ENCODE measurements at places on chromosomes 3 and 15.

DNA sequence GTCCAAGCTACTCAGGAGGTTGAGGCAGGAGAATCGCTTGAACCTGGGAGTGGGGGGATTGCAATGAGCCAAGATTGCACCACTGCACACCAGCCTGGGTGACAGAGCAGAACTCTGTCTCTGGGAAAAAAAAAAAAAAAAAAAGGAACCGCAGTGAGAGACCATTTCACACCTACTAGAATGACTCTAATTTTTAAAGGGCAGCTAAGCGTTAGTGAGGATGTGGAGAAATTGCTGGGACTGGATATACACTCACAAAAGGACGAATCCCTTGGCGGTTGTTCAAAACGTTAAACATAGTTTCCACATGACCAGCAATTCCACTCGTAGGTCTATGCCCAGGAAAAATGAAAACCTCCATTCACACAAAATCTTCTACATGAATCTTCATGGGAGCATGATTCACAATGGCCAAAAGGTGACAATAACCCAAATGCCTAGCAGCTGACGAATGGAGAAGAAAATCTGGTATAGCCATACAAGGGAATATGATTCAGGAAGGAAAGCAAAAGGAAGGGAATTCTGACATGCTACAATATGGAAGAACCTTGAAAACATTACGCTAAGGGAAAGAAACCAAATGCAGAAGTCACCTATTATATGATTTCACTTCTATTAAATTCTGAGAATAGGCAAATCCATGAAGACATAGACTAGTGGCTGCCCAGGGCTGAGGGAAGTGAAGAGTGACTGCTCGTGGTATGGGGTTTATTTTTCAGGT, 127.0 kb downstream of the CHSY1 start:
- no peaks in the 10 kb centered on the region for H3K36me3 ChIP-seq
- no peak overlapping the region for H3K4me3 ChIP-seq
- DNase-seq: no peak
- no peak overlapping the region for H3K27ac ChIP-seq
- H3K4me1 ChIP-seq: 0 out of 2 replicates have a peak, but pooled peaks cover 2% of the 10 kb centered on the region

DNA sequence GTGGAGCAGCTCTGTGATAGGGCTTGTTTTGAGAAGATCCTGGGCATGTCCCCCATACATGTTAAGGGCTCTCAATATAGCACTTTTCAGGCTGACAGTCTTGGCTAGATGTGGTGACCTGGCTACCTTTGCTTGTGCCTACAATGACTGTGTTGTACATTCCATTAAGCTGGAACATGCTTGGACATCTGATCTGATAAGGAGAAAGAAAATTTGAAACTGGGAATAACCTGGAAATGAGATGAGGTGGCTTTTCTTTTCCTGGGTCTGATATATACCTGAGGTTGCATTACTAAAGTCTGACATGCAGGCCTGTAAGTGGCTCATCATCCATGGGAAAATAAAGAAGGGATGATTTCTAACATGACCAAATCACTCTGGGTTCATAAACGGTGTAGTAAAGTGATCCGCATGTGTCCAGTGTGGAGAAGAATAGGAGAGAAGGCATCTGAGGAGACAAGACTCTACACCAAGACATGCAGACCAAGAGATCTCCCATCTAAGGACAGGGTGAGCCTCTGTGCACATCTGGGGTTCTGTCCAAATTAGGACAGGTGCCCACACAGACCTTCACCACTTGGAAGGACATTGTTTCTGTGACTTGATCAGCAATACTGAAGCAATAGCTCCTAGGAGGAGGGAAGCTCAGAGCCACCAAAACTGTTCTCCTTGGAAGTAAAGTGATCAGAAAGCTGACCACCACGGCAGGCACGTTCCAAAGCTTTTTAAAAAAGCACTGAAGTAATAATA, 62.0 kb downstream of the KLHL6 start:
- no peaks in the 10 kb centered on the region for H3K27me3 ChIP-seq
- DNase-seq: no peak
- H3K36me3 ChIP-seq: no peaks in the 10 kb centered on the region

DNA sequence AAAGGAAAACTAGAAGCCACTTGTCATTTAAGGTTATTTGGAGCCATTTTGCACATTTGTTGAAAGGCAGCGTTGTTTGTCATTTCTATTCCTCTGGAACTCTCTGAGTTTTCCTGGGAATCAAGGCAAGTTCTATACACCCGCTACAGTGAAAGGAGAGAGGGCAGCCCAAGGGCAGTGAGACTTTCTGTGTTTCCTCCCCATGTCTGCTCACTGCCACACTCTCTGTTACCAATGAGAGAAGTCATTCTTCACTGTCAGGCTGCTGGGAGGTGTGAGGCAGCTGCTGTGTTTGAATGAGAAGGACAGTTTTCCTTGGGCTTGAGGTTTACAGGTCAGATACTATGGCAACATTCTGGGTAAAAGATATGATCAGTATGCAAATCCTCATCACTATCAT, 36.0 kb downstream of the ATP13A5 start:
- no peak for DNase-seq
- H3K27ac ChIP-seq: no peak overlapping the region
- no peaks in the 10 kb centered on the region for H3K36me3 ChIP-seq
- H3K4me1 ChIP-seq: peaks cover 1% of the 10 kb centered on the region
- no peak overlapping the region for H3K4me3 ChIP-seq

DNA sequence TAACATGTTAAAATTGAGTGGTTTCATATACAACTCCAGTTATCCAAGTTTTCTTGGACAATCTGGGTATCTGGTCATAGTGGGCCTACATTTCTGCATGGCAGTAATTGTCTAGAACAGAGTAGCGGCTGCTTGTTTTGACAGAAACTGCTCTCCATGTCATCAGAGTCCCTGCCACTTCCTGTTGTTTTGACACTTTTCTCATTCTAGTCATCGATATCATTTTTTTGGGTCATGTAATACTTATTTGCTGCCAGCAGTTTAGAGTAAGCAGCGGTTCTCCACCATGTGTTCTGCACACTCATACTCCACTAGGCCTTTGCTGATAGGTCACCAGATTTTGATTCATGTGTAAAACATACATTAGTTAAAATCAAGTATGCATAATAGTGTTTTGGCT, 81.5 kb downstream of the SLC25A26 start:
- no peaks in the 10 kb centered on the region for H3K4me1 ChIP-seq
- H3K36me3 ChIP-seq: no peaks in the 10 kb centered on the region
- no peak overlapping the region for H3K27ac ChIP-seq
- no peak overlapping the region for H3K4me3 ChIP-seq
- no peaks in the 10 kb centered on the region for H3K27me3 ChIP-seq

- DNase-seq: no peak
- H3K4me1 ChIP-seq: no peaks in the 10 kb centered on the region
- H3K27ac ChIP-seq: no peak overlapping the region
- H3K27me3 ChIP-seq: no peaks in the 10 kb centered on the region
Observed at GRCh38 chr3:82940124-82940523, 1178.7 kb upstream of the GBE1 start.

- no peaks in the 10 kb centered on the region for H3K36me3 ChIP-seq
- peaks cover 3% of the 10 kb centered on the region for H3K4me1 ChIP-seq
- no peak for DNase-seq
- no peak overlapping the region for H3K27ac ChIP-seq
- H3K4me3 ChIP-seq: no peak overlapping the region
Observed at GRCh38 chr15:63517202-63517601, 12.8 kb downstream of the USP3 start.

DNA sequence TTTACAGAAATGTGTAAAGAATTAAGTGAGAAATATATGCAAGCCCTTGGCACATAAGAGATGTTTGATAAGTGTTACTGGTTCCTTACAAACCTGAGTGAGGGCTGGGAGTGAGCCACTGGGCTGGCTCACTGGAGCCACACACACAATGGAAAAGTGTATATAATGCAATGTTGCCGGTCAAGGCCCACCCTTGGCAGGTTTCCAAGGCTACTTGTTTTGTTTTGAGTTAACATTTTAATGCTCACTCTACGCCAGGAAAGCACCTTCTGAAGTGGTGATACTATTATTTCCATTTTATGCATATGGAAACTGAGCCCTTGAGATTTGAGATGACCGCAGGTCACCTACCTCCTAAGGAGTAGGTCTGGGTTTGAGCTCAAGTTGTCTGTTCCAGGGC, 71.8 kb upstream of the FHIT start:
- H3K27me3 ChIP-seq: no peaks in the 10 kb centered on the region
- DNase-seq: no peak
- H3K36me3 ChIP-seq: no peaks in the 10 kb centered on the region
- no peaks in the 10 kb centered on the region for H3K4me1 ChIP-seq
- no peak overlapping the region for H3K4me3 ChIP-seq

DNA sequence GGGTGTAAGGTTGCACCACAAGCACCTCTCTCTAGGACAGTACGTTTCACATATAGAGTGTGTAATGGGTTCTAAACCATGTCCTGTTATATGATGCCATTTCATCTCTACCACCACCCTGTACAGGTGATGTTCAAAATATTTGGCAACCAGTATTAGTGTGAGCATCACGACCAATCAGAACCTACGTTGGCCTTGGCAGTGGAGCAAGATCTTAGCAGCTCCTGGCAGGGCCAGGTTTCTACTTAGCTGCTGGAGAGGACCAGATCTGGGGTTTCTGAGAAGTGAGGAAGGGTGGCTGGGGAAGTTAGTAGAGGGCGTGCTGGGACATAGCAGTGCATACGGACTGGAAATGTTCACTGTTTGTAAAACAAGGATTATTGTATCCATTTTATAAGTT, 23.1 kb upstream of the MITF start:
- DNase-seq: no peak
- no peaks in the 10 kb centered on the region for H3K36me3 ChIP-seq
- no peaks in the 10 kb centered on the region for H3K27me3 ChIP-seq
- 0 out of 2 replicates have a peak, but pooled peaks cover 2% of the 10 kb centered on the region for H3K4me1 ChIP-seq

GRCh38 chr3:40502034-40502433, 3.8 kb upstream of the ZNF620 start:
- no peak overlapping the region for H3K4me3 ChIP-seq
- H3K4me1 ChIP-seq: peaks cover 1% of the 10 kb centered on the region
- H3K27me3 ChIP-seq: no peaks in the 10 kb centered on the region
- H3K36me3 ChIP-seq: no peaks in the 10 kb centered on the region

DNA sequence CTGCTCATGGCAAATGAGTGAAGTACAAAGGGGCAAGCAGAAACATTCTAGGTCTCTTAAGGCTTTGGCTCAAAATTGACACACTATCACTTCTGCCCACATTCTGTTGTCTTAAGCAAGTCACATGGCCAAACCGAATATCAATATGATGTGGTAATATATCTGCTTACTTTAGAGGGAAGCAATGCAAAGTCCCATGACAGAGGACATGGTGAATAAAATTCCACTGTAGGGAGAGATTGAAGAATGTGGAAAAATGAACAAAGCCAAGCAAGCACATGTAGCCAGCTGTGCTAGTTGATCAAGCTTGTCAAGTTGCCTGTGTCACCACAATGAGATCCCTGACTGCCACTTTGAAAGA, 11.2 kb upstream of the TBC1D5 start:
- H3K4me1 ChIP-seq: no peaks in the 10 kb centered on the region
- no peak overlapping the region for H3K4me3 ChIP-seq
- no peaks in the 10 kb centered on the region for H3K27me3 ChIP-seq
- H3K36me3 ChIP-seq: no peaks in the 10 kb centered on the region
- DNase-seq: no peak
- no peak overlapping the region for H3K27ac ChIP-seq

GRCh38 chr15:58755956-58756355, 6.4 kb upstream of the ADAM10 start:
- H3K4me1 ChIP-seq: no peaks in the 10 kb centered on the region
- no peak overlapping the region for H3K27ac ChIP-seq

GRCh38 chr3:23691357-23691895, 114.3 kb upstream of the UBE2E1 start:
- no peaks in the 10 kb centered on the region for H3K27me3 ChIP-seq
- H3K4me1 ChIP-seq: peaks cover 3% of the 10 kb centered on the region
- no peak overlapping the region for H3K4me3 ChIP-seq
- H3K36me3 ChIP-seq: no peaks in the 10 kb centered on the region
- DNase-seq: no peak

DNA sequence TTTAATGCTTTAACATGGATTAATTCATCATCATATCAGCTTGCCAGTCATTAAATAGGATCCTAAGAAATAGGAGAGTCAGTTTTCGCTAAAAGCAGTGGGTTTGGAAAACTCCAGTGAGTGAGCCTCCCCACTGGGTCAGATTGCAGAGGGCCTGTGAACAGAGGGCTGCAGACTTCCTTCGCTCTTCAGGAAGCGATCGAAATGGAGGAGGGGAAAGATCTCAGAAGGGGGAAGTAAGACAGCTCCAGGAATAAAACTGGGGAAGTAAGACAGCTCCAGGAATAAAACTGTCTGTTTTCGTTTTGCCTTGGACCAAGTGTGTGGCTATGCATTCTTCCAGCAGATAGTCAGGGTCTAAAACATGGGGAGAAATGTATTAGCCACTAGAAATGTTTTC, 124.8 kb upstream of the C15orf61 start:
- no peak for DNase-seq
- H3K4me1 ChIP-seq: no peaks in the 10 kb centered on the region
- no peaks in the 10 kb centered on the region for H3K27me3 ChIP-seq
- H3K27ac ChIP-seq: no peak overlapping the region

- no peak overlapping the region for H3K4me3 ChIP-seq
- no peaks in the 10 kb centered on the region for H3K36me3 ChIP-seq
- no peaks in the 10 kb centered on the region for H3K27me3 ChIP-seq
- H3K4me1 ChIP-seq: no peaks in the 10 kb centered on the region
Observed at GRCh38 chr15:41331281-41331680, 1.1 kb downstream of the OIP5 start.

- H3K36me3 ChIP-seq: no peaks in the 10 kb centered on the region
- peaks cover 1% of the 10 kb centered on the region for H3K4me1 ChIP-seq
- H3K27me3 ChIP-seq: no peaks in the 10 kb centered on the region
- H3K27ac ChIP-seq: no peak overlapping the region
- no peak for DNase-seq
Observed at GRCh38 chr15:70276401-70276800, 178.7 kb upstream of the TLE3 start.

DNA sequence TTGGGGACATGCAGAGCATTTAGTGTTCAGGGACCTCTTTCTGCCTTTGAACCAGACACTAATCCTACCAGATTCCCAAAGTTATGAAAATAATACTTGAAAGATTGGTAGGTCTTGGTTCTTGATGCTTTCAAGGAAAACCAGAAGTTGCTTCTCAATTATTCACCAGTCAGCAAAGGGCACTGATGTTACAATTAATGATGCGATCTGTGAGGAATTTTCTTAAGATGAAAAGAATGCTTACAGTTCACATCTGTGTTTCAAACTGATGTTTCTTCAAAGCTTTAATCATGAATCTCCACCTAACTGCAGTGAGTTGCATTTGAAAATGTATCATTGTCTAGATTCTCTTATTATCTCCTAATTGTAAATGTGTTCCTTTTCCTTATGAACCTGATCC, 161.0 kb downstream of the NAALADL2 start:
- no peak overlapping the region for H3K4me3 ChIP-seq
- H3K36me3 ChIP-seq: no peaks in the 10 kb centered on the region
- H3K27ac ChIP-seq: no peak overlapping the region
- H3K4me1 ChIP-seq: no peaks in the 10 kb centered on the region

Data from iPS DF 6.9 (cell line).